Stimulated activated CD8-positive, alpha-beta memory T cell treated with anti-CD3 and anti-CD28 coated beads, Interleukin-7, amount 100 ng/mL, for 1 hour (primary cell): ENCODE measurements at places on chromosomes 2 and 18.

GRCh38 chr18:56593906-56594305, 44.5 kb downstream of the TXNL1 start:
- no peak for DNase-seq

DNA sequence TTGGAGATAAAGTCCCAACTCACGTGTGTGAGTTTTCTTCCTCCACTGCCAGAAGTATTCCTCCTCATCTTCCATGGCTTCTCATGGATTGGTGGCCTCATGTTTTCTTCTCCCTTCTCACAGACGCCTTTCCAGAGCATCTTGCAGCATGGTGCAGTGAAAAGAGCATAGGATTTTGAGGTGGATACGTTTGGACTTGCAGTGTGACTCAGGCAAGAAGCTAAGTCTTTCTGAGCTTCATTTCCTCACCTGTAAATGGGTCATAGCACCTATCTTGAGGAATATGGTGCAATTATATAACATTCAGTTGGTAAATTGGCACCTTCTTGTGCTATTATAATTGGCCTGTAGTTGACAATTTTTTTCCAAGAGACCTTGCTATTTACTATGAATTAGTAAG, 247.6 kb downstream of the RDH14 start:
- no peak for DNase-seq

DNA sequence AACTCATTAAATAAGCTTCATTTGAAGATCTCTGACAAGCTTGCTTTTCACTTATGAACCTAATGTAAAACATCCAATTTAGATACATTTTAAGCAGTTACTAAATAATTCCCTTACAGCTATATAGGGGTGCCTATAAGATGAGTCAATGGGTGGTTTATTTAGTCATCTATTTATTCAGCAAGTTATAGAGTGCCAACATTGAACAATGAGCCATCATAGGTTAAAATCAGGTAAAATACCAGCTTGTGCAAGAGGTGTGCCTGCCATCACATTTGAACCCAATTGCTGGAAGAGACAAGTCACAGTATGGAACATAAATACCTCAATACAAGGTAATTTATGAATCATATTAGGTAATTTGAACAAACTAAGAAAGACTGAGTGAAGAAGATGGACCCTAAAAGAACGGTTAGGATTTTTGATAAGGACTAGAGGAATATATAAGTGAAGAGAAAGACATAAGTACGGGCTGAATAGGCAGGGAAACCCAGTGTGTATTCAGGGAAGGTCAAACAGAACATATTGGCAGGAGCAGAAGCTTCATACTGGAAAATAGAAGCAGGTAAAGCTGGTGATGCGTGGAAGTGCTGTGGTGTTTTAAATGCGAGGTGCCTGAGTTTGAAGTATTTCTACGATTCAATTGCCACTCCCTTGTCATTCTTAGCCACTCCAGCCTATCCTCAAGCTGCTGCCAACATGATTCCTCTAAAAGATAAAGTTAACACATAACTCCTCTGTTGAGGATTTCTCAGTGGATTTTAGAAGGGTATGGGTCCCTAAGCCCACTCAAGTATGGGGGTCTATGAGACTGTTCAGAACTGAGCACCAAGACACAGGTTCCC, 18.9 kb upstream of the STAT4 start:
- DNase-seq: no peak

DNA sequence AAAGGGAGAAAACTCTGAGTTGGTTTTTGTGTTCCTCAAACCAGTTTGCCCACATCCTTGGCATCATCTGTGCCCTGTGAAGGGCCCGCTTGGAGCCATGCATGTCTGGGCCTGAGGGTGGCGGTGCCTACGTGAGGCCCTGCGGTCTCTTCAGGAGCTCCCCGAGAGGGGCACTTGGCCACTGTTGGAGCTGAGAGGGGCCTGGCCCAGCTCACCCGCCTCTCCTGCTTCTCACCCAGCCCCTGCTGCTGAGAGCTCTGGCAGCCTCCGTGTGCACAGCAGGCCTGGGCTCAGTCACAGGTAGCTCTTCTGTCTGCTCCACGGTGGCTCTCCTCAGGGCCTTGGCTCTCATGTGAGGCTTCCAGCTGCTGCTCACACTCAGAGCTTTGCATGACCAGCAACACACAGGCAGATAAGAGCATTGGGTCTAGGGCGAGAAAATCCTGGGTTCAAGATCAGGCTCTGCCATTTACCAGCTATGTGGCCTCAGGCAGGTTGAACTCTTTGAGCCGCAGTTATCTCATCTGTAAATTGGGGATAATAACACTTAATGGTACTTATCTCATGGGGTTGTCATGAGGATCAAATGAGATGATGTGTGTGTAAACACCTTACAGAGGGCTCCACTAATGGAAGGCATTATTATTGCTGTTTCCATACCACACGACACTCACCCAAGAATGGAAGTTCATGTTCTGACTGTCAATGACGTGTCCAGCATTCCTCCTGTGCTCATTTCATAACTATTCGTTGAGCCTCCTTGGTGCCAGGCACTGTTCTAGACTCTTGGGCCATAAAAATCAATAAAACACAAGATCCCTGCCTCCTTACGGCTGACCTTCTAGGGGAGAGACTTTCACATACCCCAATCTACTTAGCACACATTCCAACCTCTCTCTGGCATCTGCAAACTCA, 41.6 kb upstream of the PLB1 start:
- no peak for DNase-seq

DNA sequence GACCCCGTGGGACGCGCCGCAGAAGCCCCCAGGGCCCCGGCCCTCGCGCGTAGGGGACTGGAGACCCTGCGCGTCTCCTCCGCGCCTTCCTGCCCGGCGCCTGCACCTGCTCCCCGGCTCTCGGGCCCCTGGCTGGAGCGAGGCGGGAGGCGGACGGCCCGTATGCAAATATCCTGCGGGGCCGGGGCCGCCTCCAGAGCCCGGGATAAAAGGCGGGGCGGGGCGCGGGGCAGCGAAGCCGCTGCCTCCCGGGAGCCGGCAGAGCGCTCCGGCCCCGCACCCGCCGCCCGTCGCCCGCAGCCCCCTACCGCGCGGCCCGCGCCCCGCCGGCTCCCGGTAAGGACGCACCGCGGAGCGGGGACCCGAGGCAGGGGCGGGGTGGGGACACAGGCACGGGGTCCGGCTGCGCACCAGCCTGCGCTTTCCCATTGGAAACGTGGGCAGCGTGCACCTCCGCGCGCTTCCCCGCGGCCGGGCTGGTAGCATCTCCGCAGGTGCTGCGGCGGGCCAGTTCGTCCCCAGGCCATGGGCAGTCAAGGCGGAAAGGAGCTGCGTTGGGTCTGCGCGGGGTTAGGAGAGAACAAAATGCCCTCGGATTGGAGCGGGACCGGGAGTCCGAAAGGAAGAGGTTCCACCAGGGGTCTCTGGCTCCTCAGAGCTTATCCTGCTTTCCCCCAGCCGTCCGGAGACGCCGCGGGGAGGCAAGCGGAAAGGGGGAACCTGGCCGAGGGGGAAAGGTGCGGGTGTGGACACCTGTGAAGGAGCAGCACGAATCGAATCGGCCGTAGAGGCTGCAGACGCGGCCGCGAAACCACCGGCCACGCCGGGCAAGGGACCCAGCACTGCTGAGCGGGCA, at the start of gene ATP6V1C2:
ATP6V1C2 (plus strand) TSS at position 235 of the 856 bp plus-strand sequence. CDS start 1,220 bp downstream, outside the sequence.
- DNase-seq: no peak

GRCh38 chr2:160700021-160700814, 206.6 kb upstream of the RBMS1 start:
- DNase-seq: no peak

GRCh38 chr18:31977270-31977872, 34.4 kb upstream of the TRAPPC8 start:
- DNase-seq: no peak

GRCh38 chr2:1282552-1282951, 130.7 kb upstream of the TPO start:
- DNase-seq: no peak

DNA sequence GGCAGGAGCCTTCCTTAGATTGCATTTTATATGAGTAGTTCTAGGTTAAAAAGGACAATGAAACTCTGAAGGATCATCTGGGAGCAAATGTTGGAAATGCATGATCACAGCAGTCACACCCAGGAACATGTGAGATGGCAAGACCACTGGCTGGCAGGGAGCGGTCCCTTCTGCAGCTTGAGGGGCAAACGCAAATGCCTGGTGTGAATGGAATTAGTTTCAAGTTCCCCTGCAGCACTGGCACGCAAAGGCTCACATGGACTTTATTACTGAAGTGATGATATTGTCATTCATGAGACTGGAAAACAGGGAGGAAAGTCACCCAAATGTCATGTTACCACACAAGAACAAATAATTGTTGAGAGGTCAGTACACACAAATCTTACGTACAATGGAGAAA, 223.3 kb downstream of the FBXO15 start:
- DNase-seq: no peak

DNA sequence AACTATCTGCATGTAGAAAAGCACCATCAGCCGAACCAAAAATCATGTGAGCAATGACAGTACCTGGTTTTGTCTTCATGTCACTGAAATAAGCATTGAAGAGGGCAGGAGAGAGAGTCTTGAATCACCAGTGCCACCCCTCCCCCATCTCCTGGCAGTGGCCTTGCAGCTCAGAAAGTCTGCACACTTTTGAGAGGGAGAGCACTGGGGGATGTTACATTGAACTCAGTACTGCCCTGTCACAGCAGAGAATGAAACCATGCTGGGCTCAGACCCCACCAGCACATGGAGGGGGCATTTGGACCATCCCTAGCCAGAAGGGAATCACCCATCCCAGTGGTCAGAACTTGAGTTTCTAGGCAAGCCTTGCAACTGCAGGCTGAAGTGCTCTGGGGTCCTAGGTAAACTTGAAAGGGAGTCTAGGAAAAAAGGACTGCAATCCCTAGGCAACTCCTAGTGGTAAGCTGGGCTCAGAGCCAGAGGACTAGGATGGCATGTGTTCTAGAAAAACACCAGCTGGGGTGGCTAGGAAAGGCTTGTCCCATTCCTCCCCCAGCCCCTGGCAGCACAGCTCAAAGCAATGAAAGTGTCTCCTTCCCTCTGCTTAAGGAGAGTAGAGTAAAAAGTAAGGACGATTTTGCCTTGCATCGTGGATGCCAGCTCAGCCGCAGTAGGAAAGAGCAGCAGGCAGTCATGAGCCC, 259.9 kb upstream of the MYT1L start:
- no peak for DNase-seq

DNA sequence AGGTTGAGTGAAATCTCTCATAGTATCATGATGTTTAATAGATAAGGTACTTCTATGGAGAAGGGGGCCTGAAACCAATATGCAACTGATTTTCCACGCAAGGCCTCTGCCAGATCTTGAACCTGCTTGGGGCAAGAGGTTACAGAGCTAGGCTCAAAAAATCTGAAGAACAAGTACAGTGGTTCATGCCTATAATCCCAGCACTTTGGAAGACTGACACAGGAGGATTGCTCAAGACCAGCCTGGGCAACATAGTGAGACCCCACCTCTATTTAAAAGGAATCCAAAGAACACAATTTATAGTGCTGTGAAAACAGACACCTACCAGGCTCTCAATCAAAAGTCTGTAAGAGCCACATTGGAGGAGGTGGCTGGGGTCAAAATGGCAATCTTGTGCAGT, 28.6 kb downstream of the HADHA start:
- no peak for DNase-seq

GRCh38 chr2:54558188-54559005, 102.3 kb downstream of the SPTBN1 start:
- DNase-seq: no peak

DNA sequence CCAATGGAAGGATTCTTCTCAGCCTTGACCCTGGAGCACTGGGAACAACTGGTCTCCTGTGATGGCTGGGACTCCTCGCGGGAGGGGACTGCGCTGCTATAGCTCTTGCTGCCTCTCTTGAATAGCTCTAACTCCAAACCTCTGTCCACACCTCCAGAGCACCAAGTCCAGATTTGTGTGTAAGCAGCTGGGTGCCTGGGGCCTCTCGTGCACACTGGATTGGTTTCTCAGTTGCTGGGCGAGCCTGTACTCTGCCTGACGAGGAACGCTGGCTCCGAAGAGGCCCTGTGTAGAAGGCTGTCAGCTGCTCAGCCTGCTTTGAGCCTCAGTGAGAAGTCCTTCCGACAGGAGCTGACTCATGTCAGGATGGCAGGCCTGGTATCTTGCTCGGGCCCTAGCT, 28.8 kb downstream of the LIPG start:
- no peak for DNase-seq

DNA sequence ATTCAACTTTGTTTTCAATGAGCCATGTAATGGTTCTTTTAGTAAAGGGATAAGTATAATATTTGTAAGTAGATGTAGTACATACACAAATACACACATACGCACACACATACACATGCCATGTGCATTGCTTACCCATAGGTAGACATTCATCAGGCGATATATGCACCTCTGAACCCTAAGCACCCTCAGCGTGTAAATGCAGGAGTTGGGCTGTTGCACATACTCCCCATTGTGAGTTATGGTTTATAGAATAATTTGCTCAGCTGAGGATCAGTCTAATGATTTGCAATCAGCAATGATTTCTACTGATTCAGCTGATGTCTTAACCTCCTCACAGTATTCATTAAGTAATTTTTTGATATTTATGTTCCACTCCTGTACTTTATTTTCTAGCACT, 217.6 kb upstream of the ETAA1 start:
- DNase-seq: no peak

DNA sequence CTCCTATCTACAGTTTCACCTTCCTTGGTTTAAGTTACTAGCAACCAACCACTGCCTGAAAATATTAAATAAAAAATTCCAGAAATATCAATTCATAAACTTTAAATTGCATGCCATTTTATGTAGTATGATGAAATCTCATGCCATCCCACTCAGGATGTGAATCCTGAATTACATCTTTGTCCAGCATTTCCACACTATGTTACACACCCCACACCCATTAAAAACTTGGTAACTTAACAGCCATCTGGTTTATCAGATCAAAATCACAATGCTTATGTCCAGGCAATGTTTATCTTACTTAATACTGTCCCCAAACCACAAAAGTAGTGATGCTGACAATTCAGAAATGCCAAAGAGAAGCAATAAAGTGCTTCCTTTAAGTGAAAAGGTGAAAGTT, 21.6 kb downstream of the CUL3 start:
- no peak for DNase-seq

DNA sequence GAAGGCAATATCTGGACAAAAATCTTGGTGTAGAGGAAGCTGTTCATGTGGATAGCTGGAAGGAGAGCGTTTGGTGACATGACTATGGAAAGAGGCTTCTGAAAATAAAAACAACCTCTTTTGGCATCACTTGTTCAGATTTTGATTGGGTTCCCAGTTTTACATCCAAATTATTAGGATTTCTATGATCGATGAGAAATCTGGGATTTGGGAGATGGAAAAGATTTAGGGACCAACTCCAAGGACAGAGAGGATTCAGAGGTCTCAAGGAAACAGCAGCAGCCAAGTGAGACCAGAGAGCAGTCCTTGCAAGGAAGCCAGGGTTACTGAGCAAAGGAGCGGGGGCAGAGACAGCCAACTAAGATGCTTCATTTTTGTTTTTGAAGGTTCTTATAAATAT, 441.7 kb downstream of the TRIB2 start:
- no peak for DNase-seq

DNA sequence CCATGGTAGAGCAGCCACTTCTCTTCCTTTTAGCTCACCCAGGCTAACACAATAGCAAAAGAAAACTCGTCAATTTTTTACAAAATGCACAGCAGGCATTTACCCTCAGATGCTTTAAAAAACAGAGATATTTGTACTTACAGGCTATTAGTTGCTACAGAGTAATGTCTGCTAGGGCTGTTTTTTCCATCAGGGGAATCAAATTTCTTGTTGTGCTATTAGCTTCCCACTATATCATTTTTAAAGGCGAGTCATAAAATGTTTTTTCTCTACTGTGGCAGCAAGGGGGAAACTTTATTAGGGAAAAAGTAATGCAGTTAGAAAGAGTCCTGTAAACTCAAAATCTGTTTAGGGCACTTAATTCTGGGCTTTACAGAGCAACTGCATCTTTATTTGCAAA, 277.9 kb upstream of the THSD7B start:
- DNase-seq: no peak
